Osteocyte (in vitro differentiated cells): ENCODE measurements at places on chromosomes 2 and 18. TPM values are rescaled to one million over a fixed set of nuclear protein-coding genes. Genes with fewer than 3 reads are reported as not detected.

GRCh38 chr2:215797676-215798075, 215.7 kb downstream of the MREG start:
- no peak for DNase-seq
- H3K27ac ChIP-seq: peak overlapping the region; percentile 81
- H3K4me3 ChIP-seq: no peak overlapping the region
- no peaks in the 10 kb centered on the region for H3K27me3 ChIP-seq
- H3K4me1 ChIP-seq: peaks cover 64% of the 10 kb centered on the region
- peaks cover 4% of the 10 kb centered on the region for H3K36me3 ChIP-seq

- H3K4me1 ChIP-seq: peaks cover 33% of the 10 kb centered on the region
- H3K4me3 ChIP-seq: no peak overlapping the region
- peaks cover 38% of the 10 kb centered on the region for H3K36me3 ChIP-seq
- no peaks in the 10 kb centered on the region for H3K27me3 ChIP-seq
- DNase-seq: no peak
Observed at GRCh38 chr2:160028431-160029269, 33.8 kb downstream of the PLA2R1 start.

DNA sequence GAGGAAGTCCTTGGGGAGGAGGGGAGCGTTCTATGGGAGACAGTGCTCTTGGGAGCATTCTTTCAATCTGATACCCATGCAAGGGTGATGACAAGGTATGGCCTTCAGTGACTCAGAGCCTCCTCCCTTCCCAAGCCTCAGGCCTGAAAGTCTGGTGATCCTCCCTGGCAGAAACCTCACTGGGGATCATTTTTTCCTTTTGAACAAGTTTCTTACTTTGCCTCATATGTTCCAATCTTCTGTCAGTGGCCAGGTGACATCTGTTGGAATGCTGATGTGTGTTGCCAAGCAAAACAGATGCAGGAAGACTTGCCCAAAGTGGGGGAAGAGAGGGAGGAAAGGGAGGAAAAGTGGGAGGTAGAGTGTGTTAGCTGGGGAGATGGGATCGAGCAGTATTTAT, 224.8 kb downstream of the NEDD4L start:
- H3K4me3 ChIP-seq: no peak overlapping the region
- peaks cover 59% of the 10 kb centered on the region for H3K4me1 ChIP-seq
- no peaks in the 10 kb centered on the region for H3K27me3 ChIP-seq
- H3K27ac ChIP-seq: peak overlapping the region; percentile 32

DNA sequence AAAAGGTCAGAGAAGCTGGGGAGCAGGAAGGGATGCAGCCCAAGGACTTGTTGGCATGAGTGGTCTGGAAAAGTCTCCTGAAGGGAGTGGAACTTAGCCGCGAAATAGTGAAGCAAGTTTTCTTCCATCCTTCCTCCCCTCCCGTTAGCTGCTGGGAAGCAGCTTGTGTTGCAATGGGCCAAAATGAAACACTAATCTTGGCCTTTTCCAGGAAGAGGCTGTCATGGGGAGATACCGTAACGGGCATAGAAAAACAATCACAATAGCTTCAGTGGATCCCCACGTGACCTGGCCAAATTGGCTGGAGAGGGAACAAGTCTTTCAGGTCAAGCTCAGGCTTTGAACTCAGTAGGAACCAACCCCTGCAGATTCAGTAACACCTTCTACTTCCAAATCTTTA, 49.3 kb downstream of the SEMA4F start:
- DNase-seq: no peak
- H3K4me3 ChIP-seq: no peak overlapping the region
- peaks cover 3% of the 10 kb centered on the region for H3K36me3 ChIP-seq

- no peaks in the 10 kb centered on the region for H3K27me3 ChIP-seq
- H3K36me3 ChIP-seq: no peaks in the 10 kb centered on the region
- H3K27ac ChIP-seq: no peak overlapping the region
Observed at GRCh38 chr2:213763963-213764362, 479.7 kb downstream of the SPAG16 start.

ANKRD23 gene
- total RNA-seq: 4.4 and 5.7 TPM in 2 replicates

UGT1A8 gene
- total RNA-seq: not detected in 2 replicates
